ENCODE measurements at places on chromosomes 4 and X. TPM values are rescaled to one million over a fixed set of nuclear protein-coding genes. Genes with fewer than 3 reads are reported as not detected.
A peak's percentile ranks its signal among the peaks of the same experiment; 100 is the strongest.

DNA sequence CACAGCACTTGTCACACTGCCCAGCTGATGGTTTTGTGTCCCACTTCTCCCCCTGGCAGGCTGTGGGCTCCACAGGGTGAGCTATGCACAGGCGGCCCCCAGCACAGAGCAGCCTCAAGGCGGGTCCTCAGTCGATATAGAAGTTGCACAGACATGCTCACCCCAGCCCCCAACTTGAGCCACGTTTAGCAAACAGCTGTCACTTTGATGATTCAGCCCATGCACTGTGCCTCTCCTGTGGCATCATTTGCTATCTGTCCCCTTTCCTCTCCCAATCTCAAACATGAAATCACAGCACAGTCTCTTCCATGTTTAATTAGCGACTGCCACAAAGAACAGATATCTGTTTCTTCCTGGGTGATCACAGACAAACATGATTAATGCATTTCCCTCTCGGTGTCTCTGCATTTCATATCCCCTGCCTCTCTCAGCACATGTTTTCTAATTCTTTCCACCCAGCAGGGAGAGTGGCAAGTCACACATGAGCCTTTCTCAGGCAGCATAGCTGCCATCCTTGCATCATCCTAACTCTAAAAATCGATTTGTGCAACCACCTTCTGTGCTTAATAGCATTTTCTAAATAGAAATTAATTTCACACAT is 204.9 kb downstream of the EVC2 start:
- no peaks in the 10 kb centered on the region for H3K36me3 ChIP-seq
- H3K27me3 ChIP-seq, result no peaks in the 10 kb centered on the region
- H3K27ac ChIP-seq, result no peak overlapping the region
- no peak overlapping the region for H3K4me3 ChIP-seq
- H3K4me1 ChIP-seq, result no peaks in the 10 kb centered on the region

DNA sequence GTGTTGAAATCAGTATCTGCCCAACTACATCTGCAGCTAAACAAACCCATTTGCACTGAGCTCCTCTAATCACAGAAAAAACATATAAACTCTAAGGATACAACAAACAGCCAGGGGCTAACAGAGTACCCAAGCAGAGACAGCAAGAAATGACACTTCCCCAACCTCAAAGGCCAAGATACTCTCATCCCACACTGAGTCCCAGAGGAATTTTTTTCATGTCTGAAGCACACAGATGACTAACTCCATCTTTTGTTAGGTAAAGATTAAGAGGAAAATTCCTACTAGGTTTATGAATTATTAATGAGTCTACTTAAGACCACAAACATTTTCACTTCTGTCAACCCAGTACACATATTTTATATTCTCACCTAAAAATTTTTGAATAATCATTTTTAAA is 31.6 kb downstream of the SEPSECS start:
- no peak overlapping the region for H3K27ac ChIP-seq
- H3K27me3 ChIP-seq, result no peaks in the 10 kb centered on the region
- no peak overlapping the region for H3K4me3 ChIP-seq

- H3K27me3 ChIP-seq, result no peaks in the 10 kb centered on the region
- no peak for DNase-seq
- no peak overlapping the region for H3K4me3 ChIP-seq
- no peaks in the 10 kb centered on the region for H3K4me1 ChIP-seq
Observed at GRCh38 chr4:123110147-123110546, 187.8 kb upstream of the NUDT6 start.

DNA sequence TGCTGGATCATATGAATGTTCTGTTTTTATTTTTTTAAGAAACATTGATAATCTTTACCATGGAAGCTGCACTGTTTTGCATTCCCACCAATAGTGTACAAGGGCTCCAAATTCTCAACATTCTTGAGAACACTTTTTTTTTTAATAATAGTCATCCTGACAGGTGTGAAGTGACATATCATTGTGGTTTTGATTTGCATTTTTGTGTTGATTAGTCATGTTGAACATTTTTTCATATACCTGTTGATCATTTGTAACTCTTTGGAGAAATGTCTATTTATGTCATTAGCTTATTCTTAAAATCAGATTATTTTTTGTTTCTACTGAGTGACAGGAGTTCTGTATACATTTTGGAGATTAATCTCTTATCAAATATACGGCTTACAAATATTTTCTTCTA is 408.5 kb downstream of the GLUD2 start:
- DNase-seq, result no peak
- no peaks in the 10 kb centered on the region for H3K27me3 ChIP-seq
- no peak overlapping the region for H3K27ac ChIP-seq
- H3K4me3 ChIP-seq, result no peak overlapping the region
- no peaks in the 10 kb centered on the region for H3K4me1 ChIP-seq

DNA sequence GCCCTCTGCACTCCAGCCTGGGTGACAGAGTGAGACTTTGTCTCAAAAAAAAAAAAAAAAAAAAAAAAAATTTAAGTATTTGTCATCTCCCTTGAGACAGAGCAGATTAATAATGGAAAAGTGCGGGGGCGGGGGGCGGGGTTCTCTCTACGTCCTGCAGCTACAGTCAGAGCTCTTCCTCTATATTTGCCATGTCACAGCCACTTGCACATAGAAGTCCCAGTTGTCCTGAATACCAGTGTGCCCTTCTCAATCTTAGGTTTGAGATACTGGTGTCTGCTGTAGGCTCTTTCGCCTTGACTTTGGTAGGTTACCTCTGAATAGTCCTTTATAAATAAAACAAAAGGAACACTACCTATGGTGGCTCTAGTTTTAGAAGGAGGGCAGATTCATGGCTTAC is 237.8 kb upstream of the PGRMC2 start:
- peak overlapping the region; percentile 70 for H3K27ac ChIP-seq
- no peak for DNase-seq
- no peak overlapping the region for H3K4me3 ChIP-seq
- no peaks in the 10 kb centered on the region for H3K36me3 ChIP-seq

GRCh38 chrX:68307769-68308168 is 125.5 kb downstream of the OPHN1 start:
- no peaks in the 10 kb centered on the region for H3K27me3 ChIP-seq
- no peak overlapping the region for H3K4me3 ChIP-seq
- H3K36me3 ChIP-seq, result no peaks in the 10 kb centered on the region

DNA sequence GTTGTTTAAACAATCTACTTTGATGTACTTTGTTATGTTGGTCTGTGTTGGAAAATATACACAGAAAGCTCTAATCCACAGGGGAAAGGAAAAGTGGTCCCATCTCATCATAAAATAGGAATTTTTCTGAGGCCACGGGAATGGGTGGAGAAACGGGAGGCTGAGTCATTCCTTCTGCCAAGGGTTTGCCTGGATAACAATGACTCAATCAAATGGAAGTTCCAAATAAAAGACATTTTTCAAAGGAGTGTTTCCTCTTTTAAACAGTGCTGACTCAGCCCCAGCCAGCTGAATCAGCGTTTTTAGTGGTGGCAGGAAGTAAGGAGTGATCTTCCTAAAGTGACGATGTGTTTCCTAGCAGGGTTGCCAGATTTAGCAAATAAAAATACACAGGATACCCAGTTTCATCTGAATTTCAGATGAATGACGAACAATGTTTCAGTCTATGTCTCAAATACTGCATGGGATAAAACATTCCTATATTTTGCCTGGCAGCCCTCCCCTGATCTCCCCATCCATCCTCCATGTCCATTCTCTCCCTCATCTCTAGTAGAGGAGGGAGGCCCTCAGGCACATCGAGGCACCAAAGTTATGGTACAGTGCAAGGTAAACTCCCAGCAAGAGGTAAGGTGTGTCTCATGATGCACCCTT is 345.4 kb upstream of the GATB start:
- H3K4me1 ChIP-seq, result peaks cover 66% of the 10 kb centered on the region
- peak overlapping the region; percentile 31 for H3K27ac ChIP-seq
- peak; percentile 44 for DNase-seq
- H3K27me3 ChIP-seq, result no peaks in the 10 kb centered on the region
- no peak overlapping the region for H3K4me3 ChIP-seq

Gene VCX3B
- not detected for polyA plus RNA-seq

DNA sequence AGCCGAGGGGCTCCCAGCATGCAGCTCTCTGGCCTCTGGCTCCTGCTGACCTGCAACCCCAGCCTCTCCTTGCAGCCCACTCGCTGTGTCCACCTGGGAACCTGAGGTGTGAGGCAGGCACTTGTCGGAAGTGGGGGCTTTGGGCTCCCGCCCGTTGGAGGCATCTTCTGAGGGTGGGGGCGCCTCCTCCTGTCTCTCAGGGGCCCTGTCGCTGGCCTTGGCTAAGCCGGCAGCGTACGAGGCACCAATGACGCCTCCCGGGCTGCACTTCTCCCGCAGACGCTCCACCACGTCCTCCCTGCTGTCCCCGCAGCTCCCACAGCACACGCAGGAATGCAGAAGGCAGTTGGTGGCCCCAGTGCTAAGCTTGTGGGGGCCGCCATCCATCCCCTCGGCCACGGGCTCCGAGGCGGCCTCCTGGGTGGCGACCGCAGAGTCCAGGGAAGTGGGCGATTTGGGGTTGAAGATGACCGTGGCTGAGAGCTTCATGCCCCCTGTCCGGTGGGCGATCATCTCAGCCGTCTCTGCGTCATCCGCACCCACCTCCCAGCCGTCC is 42.5 kb upstream of the MXD4 start:
- H3K36me3 ChIP-seq, result no peaks in the 10 kb centered on the region
- no peaks in the 10 kb centered on the region for H3K4me1 ChIP-seq
- no peaks in the 10 kb centered on the region for H3K27me3 ChIP-seq
- no peak overlapping the region for H3K27ac ChIP-seq
- DNase-seq, result no peak

Gene LUZP4
- not detected for polyA plus RNA-seq

- H3K4me3 ChIP-seq, result no peak overlapping the region
- no peaks in the 10 kb centered on the region for H3K4me1 ChIP-seq
- no peaks in the 10 kb centered on the region for H3K27me3 ChIP-seq
- no peak for DNase-seq
- no peak overlapping the region for H3K27ac ChIP-seq
- H3K36me3 ChIP-seq, result no peaks in the 10 kb centered on the region
Observed at GRCh38 chrX:150635952-150636351, 57.2 kb upstream of the MTMR1 start.

- H3K27ac ChIP-seq, result no peak overlapping the region
- DNase-seq, result no peak
- no peaks in the 10 kb centered on the region for H3K4me1 ChIP-seq
- H3K4me3 ChIP-seq, result no peak overlapping the region
Observed at GRCh38 chr4:57465321-57466056, 355.3 kb upstream of the IGFBP7 start.

Data from heart right ventricle (tissue), 16 donors.